ENCODE measurements at places on chromosomes 6 and 20.

DNA sequence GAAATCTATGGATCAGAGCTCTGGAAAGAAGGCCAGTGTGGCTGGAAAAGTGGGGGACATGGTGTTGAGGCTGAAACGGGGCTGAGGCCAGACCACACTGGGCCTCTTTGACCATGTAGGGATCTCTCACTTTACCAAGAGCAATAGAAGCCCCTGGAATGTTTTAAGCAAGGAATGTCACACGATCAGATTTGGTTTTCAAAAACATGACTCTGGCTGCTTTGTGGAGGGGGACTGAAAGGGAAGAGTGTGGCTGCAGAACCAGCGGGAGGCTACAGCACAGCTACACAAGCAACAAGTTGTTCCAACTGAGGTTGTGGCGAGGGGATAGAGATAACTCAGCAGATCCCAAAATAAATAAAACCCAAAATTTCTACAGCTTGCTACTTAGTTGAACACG lies 346.0 kb downstream of the NRN1 start:
- no peak for DNase-seq

DNA sequence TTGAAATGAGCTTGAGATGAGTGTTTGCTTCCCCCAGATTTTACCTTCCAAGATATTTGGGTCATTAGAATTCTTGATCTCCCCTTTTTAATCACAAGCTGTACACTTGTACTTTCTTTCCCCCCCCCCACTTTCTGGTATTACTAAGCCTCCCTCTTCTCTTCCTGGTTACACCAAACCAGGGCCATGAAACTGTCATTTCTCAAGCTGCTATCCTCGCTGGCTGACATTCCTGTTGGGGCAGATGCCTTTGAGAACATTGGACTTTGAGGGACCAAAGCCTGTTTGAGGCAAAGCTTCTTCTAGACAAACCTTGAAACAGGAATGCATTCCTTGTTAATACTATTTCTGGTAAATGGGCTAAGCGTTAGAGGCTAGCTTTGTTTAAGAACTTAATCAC lies 32.3 kb upstream of the MAP3K7 start:
- no peak for DNase-seq

DNA sequence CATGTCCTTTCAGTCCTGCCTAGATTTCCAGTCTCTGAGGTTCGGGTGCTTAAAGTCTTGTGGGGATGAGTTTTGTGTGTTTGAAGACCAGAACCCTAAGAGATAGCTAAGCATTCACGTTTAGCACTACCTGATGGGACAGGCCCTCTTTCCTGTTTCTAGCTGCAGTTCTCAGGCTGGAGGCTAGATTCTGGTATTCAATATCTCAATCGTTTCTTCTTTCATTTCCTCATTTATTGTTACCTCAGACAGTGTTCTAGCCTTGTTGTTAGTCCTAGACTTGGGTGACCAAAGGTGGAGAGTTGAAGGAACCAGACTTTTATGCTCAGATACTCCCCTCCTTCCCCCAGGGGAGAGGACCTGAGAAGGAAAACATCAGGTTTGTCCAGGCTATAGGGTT lies 16.8 kb downstream of the CEP250 start:
- DNase-seq, result no peak

GRCh38 chr6:40733290-40733689 lies 146.1 kb upstream of the LRFN2 start:
- DNase-seq, result no peak

DNA sequence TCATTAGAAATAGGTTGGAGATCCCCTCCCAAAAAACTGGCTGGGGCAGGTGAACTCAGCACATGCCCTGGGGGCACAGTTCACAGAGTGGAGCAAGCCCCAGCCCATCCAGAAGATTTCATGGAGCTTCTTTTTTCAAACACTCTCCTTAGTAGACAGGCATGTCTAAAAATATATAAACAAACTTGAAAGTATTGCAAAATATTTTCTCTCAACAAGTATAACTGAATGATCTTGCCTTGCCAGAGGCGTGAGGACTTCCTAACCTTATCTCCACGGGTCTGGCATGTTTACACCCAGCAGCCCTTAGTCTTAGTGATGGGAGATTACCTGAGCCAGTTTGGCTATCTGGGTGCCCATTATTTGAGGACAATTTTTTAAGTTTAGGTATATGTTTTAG lies 107.1 kb downstream of the QRSL1 start:
- DNase-seq, result no peak

- no peak for DNase-seq
Measured at GRCh38 chr20:35743693-35744491, 1.8 kb upstream of the RBM39 start.

GRCh38 chr6:3317741-3318211 lies 59.0 kb downstream of the PSMG4 start:
- DNase-seq, result no peak

DNA sequence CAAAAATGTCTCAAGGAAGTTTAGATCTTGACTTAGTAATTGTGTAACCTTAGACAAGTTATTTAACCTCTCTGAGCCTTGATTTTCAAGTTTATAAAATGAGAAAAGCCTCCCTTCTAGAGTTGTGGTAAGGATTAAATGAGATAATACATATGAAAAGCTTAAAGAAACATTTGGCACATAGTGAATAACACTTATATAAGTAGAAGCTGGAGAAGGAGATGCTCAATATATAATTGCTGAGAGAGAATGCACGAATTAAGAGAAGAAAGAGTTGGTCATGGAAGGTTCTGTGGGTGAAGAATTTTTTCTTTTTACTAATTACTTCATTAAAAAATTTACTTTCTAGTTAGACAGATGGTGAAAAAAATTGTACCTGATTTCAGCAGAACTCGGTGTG lies 5.3 kb downstream of the ACSS2 start:
- DNase-seq, result no peak

- no peak for DNase-seq
Measured at GRCh38 chr6:118324116-118324515, 224.0 kb upstream of the PLN start.

- no peak for DNase-seq
Measured at GRCh38 chr6:89081129-89081422, 525 bp downstream of the PNRC1 start.

- no peak for DNase-seq
Measured at GRCh38 chr6:151633526-151634335, 139.9 kb downstream of the CCDC170 start.

GRCh38 chr6:100446115-100447080 lies 18.3 kb downstream of the SIM1 start:
- no peak for DNase-seq

GRCh38 chr6:139325125-139325524 lies 33.3 kb upstream of the TXLNB start:
- DNase-seq, result no peak

GRCh38 chr6:33313709-33314514 lies at the start of gene TAPBP:
TAPBP (minus strand) TSS chr6:33314078; CDS start chr6:33314041, 37 bp downstream.
- DNase-seq, result no peak

GRCh38 chr6:119311514-119312142 lies 37.9 kb downstream of the MAN1A1 start:
- no peak for DNase-seq

GRCh38 chr6:84027340-84028181 lies 6.0 kb upstream of the MRAP2 start:
- peak; percentile 42 for DNase-seq

GRCh38 chr6:81901551-81901966 lies 149.1 kb upstream of the TENT5A start:
- no peak for DNase-seq

DNA sequence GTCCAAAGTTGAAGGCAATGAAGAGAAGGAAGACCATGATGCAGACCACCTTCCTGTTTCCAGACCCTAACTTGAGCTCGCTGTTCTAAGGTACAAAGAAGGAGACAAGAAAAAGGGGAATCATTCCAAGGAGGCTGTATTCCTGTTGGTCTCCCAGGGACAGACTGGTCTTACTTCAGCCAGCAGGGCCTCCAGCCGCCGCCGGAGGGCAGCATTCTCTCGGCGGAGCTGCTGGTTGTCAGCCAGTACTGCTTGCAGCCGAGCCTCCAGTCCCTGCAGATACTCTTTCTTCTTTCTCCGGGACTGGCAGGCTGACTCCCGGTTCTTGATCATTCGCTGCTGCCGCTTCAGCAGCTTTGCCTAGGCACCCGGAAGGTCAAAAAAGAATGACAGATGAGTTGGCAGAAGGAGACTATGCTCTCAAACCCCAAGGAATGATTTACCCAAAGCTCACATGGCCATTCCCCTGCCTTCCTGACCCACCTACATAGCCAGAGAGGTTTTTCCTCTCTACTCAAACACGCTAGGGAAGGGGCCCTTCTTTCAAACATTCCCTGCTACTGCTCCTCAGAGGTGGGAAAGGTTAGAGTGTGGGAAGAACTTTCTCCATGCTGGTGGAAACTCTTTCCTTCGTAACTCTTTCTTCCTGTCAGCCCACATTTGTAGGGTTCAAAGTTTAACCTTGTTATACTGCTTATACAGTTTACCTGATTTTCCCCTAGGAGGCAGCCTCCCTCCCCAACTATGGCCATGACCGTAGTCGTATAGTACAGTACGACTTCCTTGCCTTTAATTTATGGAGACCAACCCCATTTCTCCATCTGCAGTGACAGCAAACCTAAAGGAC lies 9.0 kb downstream of the ATF6B start:
- peak; percentile 28 for DNase-seq

DNA sequence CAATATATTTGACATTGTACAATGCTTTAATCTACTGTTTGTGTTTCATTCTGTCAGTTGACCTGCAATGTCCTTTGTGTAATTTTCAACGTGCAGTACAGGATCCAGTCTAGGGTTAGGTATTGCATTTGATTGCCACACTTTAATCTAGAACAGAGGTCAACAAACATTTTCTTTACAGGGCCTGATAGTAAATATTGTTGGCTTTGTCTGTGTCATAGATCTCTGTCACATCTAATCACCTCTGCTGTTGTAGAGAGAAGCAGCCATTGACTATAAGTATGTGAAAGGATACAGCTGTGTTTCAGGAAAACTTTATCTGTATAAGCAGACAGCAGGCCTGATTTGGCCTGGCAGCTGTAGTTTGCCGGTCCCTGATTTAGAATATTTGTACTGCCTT lies 39.3 kb downstream of the ATRN start:
- no peak for DNase-seq

DNA sequence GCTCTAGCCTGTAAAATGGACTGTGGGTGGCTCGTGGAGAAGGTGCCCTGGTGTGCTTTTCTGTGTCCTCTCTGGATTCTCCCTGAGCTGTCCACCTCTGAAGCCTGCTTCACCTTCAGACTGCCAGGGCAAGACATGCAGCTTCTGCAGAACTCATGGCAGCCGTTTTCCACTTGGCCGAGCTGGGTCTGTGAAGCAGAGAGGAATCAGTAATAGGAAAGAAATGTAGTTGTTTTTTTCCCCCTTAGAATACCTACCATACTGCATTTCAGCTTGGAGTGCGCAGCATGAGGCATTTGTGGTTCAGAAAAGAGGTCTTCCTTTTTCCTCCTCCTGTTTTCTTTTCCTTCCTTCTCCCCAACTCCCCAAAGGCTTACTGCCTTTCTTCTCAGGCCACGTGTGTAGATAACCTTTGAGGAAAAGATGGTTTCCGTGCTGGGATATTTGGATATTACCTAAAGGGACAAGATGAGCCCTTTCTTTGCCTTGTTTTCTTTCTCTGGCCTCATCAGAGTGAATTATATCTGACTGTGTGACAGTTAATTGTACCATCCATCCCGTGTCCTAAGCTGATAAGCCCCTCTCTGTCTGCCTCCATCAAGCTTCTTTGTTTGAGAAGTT lies 39.4 kb downstream of the RREB1 start:
- no peak for DNase-seq

GRCh38 chr6:87702589-87702945 lies 534 bp upstream of the AKIRIN2 start:
- DNase-seq, result no peak

GRCh38 chr6:166343150-166343487 lies 774 bp upstream of the SFT2D1 start:
- no peak for DNase-seq

DNA sequence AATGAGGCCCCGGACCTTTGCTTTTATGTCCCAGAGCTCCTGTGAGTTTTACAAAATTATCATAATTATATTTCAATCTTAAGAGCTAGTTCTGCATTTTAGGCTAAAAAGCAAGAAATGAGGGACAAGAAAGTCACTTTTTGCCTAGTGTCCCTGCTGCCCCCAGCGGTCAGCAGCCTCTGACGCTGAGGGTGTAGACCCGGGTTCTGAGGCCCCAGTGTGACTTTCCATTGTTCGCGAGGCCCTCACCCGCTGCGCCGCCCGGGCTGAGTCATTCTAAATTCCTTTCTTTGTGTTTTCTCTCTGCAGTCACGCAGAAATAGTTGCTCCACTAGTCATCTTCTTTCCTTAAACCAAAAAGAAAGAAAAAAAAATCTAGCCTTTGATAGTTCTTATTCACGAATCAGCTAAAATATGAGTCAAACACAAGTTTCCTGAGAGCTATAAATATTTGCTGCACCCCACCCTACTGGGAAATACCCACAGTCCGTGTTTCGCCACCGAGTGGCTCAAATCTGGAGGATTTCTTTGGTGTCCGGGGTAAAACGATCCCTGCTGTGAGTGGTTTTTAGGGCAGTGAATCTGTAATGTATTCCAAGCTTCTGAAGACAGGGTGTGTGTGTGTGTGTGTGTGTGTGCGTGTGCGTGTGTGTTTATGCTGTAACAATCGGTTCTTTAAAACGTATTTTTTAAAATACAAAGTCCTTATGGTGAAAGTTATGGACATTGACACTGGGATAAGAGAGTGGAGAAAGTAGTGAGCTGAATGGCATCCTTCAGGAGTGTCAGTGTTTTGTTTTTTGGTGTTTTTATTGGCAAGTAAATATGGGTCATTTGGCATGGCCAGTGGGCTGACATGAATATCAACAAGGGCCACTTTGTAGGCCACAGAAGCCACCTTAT lies 59.7 kb upstream of the EEF1A1 start:
- DNase-seq, result peak; percentile 78

GRCh38 chr6:40460380-40460779 lies 126.8 kb downstream of the LRFN2 start:
- DNase-seq, result no peak

- DNase-seq, result no peak
Measured at GRCh38 chr6:157546321-157546720, 165.3 kb downstream of the ZDHHC14 start.

GRCh38 chr20:38864662-38865061 lies 59.2 kb downstream of the PPP1R16B start:
- DNase-seq, result no peak

DNA sequence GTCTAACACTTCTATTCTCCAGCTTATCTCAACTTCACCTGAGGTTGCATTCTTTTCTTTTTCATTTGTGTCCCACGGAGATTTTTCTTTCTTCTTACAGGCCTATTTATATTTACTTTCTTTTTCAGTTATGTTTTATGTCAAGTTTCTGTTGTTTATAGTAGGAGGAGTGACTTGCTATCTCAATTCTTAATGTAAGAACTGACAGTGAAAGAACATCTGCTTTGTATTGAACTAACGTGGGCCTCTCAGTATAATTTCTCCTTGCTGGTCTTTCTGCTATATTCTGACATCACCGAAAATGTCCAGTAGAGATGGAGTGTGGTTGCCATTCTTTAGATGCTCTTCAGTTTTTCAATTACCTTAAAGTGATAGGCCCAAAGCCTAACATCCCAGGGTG lies 521.7 kb downstream of the EPM2A start:
- no peak for DNase-seq

DNA sequence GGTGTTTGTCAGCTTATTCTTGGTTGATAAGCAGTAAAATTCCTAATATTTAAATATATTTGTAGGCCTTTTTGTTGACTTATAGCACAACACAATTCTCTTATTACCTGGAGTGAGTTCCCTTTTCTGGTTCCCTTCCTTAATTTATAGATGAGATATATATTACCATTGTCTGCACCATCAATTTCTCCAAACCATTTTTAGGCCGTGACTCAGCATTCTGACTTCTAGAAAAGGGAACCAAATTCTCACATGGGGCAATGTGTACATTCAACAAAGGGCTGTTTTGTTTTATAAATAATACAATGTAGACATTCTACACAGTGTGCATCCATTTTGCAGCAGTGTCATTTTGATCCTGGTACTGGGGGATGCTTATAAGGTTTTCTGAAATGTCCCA lies 52.8 kb downstream of the NCOA7 start:
- DNase-seq, result no peak
